Fibroblast of lung (primary cell): ENCODE measurements at places on chromosomes 7 and 10. TPM values are rescaled to one million over a fixed set of nuclear protein-coding genes. Genes with fewer than 3 reads are reported as not detected.

Gene GSDME
- 40.1 and 57.1 TPM in 2 replicates for total RNA-seq

Gene OR9A2
- total RNA-seq, result not detected in 2 replicates

Gene OR2A5
- total RNA-seq, result not detected in 2 replicates

Gene ANXA8L1
- total RNA-seq, result not detected in 2 replicates

Gene ELFN1
- total RNA-seq, result 0.33 and 0.51 TPM in 2 replicates

Gene SGCE
- 93.2 and 106 TPM in 2 replicates for total RNA-seq

Gene FKBP6
- total RNA-seq, result not detected in 2 replicates

Gene NRF1
- 12.6 and 15.5 TPM in 2 replicates for total RNA-seq
